NCI-H1092 treated with DMSO at 0.1 percent for 48 hours (cell line): ENCODE measurements at places on chromosomes 2 and 18.

DNA sequence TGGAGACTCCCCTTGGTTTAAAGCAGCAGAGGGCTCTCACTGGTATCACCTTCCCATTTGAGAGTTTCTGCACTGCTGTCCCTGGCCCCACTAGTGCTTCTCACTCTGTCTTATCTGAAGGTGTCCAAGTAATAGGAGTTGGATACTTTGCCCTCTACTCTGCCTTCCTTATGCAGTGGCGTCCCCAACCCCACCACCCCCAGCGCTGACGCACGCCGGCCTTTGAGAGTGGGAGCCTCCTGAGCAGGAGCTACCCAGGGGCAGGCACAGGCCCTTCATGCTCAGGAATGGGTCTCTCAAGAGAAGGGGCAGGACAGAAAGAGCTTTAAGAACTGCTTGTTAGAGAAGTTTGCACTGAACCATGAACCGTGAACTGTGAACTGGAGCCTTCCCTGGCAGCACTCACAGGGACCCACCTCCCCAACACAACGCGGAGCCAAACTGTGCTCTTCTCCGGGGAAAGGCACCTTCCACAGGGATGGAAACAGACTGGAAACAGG, 3.3 kb downstream of the CIB4 start:
- no peak for DNase-seq

DNA sequence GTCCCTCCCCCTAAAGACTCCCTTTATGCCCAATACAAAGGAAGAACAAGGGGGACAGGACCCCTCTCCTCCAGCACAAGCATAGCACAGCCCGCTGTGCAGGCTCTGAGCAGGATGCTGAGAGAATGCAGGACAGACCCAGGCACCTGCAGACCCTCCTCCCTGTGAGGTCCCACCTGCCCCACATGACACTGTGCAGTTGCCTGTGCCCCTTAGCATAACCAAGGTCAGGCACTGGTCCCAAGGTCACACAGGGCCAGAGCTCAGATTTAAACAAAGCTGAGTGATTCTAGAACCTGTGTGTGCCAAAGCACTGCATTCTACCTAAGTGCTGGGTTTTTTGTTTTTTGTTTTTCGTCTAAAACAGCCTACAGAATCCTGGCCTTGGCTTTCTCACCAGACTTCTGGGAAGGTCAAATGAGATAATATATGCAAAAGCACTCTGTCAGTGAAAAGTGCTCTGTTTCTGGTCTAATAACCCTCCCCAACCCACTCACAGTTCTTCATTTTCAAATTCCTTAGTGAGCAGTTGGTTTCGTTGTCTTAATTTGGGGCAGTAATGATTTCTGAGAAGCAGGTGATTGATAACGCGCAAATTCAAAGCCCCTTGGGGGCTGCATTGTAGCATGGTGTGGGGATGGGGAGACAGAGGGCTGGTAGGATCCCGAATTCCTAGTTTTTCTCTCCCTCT, 125.7 kb downstream of the KCTD1 start:
- DNase-seq = no peak

GRCh38 chr2:11527001-11527400, 6.8 kb upstream of the GREB1 start:
- DNase-seq = no peak

GRCh38 chr2:120429586-120430500, 83.9 kb downstream of the INHBB start:
- DNase-seq = no peak

- DNase-seq = no peak
Measured at GRCh38 chr2:118431586-118431985, 343.3 kb downstream of the INSIG2 start.

GRCh38 chr2:88874063-88874657, 182.7 kb downstream of the RPIA start:
- peak; percentile 40 for DNase-seq

GRCh38 chr2:190450363-190450762, 42.2 kb downstream of the MFSD6 start:
- no peak for DNase-seq

DNA sequence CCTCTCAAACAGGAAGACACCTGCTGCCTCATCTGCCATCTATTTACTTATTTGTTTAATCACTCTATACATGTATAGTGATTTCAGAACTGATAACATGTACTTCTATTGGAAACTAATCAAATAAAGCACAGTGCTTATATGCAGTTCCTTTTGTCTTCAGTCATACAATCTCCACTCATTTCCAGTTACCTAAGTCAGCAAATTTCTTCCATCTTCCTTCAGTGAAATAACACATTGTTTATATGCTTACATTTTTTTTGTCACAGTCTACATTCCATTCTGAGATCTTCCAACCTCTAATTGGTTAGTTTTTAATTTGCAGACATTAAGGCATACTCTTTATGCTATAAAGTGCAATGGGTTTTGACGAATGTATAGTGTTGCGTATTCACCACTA, 300.6 kb downstream of the NAPG start:
- no peak for DNase-seq

DNA sequence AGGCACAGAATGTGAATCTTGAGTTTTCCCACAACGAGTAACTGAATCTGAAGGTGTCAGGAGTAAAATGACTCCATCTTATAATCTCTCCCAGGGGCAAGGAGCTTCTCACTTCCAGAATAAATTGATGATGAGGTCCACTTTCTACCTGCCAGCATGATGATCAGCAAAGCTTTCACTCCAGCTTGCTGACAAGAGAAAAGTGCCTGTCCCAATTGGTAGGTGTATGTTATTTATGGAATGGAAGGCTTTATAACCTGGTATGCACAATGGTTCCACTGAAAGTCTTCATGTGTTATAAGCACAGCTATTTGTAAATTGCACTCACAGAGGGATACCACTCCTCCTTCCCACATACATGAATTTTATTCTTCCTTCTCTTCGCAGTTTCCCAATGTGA, 401.0 kb upstream of the UBE2E3 start:
- no peak for DNase-seq

DNA sequence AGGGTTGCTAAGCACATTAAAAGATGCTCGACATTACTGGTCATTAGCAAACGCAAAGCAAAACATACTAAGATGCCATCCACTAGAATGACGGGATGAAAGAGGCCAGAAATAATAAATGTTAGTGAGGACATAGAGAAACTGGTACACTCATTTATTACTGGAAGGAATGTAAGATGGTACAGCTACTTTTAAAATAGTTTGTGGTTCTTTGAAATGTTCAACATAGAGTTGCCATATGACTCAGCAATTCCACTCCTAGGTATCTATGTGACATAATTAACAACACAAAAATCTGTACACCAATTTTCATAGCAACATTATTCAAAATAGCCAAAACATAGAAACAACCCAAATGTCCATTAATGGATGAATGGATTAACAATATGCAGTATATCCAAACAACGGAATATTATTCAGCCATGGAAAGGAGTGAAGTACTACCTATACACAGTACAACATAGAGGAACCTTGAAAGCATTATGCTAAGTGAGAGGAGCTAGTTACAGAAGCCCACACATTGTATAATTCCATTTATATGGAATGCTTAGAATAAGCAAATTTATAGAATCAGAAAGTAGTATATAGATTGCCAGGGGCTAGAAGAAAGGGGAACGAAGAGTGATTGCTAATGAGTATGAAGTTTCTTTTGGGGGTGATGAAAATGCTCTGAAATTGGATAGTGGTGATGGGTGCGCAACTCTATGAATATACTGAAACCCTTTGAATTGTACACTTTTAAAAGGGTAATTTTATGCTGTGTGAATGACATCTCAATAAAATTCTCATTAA, 61.9 kb upstream of the IL1R1 start:
- DNase-seq = no peak

DNA sequence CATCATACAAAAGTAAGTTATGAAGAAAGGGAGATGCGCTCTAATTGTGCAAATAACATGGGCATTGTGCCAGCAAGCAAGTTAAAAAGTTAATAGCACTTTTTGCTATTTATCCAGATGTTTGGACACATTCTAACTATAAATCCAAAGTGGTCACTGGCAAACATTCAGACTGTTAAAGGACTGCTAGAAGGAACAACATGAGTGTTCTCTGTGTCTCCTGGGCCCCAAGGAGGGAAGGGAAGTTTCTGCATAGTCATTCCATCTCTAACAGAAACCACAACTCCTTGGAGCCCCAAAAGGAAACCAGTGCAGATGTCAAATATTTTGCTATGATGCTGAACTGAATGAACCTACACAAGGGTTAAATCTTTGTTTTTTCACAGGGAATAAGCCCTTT, 213.3 kb upstream of the HNRNPA3 start:
- no peak for DNase-seq

DNA sequence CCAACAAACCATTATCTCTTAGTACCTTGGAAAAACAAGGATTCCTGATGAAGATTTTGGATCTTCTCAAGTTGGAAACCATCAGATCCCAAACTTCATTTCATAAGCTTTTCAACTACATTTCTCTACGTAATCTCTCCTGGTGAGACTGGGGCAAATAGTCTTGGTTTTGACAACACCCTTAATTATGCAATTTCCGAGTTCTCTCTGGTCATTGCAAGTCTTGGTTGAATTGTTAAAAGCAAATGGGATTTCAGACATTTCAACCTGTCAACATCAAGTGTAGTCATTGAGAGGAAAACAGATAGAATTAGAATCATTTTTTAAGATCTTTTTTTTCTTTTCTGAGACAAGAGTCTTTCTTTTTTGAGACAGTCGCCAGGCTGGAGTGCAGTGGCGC, 26.2 kb downstream of the KLF7 start:
- DNase-seq = no peak

GRCh38 chr2:165203689-165204559, at the start of gene SCN3A:
TSS of gene SCN3A (minus strand) at chr2:165204050. CDS start at chr2:165176394, 27,656 bp downstream.
- peak; percentile 81 for DNase-seq

DNA sequence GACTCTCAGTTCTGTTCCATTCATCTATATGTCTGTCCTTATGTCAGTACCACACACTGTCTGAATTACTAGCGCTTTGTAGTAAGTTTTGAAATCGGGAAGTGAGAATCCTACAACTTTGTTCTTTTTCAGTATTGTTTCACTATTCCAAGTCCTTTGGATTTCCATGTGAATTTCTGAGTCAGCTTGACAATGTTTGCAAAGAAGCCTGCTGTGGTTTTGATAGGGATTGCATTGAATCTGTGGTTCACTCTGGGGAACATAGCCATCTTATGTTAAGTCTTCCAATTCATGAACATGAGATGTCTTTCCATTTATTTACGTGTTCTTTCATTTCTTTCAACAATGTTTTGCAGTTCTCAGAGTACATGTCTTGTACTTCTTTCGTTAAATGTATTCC, 15.0 kb downstream of the SLC3A1 start:
- DNase-seq = no peak

DNA sequence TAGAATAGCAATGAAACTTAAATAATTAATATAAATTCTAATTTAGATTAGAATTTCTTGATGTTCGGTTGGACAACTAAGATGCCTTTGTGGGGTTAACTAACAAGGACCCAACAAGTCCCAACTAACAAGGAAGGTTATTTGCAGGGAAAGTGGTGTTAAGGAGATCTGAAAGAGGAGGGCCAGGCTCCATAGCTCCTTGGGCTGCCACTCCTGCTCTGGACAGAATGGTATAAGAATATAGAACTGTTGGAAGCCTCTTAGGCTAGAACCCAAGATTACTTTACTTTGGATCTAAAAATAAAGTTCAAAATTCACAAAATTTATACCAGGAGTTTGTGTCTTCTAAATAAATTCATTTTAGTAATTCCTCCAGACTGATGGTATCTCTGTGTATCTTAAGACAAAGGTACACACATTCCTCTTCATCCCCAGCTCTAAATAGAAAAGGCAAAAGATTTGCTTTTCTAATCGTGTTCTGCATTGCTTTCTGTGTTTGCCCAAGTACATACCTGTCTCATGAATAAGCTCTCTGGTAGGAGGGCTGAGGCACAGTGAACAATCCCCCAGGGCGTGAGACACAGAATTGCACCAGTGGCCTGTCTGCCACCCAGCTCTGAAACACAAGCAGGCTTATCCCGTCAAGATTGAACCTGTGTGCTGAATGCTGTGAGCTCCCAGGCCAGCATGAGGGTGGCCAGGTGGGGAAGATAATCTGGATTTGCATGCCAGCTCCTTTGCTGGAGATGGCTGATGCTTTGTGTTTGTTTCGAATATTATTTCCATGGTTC, 176.0 kb downstream of the ACKR3 start:
- no peak for DNase-seq

GRCh38 chr2:85644909-85645308, 23.1 kb downstream of the SFTPB start:
- no peak for DNase-seq

DNA sequence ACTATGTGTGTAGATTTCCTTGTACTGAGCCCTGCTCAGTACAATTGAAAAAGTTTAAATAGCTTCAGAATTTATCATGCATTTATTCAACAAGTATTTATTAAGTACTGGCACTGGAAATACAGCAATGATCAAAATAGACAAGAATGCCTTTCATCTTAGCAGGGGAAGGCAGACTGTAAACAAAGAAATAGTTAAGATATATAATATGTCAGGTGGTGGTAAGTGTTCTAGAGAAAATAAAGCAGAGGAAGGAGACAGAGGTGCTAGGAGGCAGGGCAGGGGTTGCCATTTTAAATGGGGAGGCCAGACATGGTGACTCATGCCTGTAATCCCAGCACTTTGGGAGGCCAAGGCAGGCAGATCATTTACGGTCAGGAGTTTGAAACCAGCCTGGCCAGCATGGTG, 13.6 kb upstream of the LIPG start:
- DNase-seq = no peak

- no peak for DNase-seq
Measured at GRCh38 chr2:125634662-125635061, 1021.3 kb upstream of the GYPC start.

DNA sequence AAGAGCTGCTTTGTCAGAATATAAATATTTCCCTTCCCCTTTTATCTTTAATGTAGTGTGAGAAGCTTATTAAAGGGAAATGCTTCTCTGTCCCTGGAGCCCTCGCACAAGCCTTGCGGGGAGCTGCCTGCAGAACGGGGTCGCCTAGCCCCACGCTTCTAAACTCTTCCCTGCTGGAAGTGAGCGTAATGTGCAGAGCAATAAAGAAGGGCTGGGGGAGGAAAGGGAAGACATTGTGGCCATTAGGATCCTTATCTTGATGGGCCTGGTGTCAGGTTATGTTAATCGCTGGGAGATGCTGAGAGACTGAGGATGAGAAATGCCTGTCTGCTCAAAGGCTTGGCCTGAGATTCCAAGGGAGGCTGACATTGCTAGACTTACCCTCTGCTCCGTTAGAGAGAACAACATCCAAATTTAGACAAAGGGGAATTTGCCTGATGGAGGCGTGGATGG, 18.9 kb upstream of the FZD7 start:
- DNase-seq = no peak

GRCh38 chr2:142987044-142987443, 109.6 kb downstream of the KYNU start:
- DNase-seq = no peak

- no peak for DNase-seq
Measured at GRCh38 chr2:156511803-156512202, 75.6 kb downstream of the GPD2 start.

DNA sequence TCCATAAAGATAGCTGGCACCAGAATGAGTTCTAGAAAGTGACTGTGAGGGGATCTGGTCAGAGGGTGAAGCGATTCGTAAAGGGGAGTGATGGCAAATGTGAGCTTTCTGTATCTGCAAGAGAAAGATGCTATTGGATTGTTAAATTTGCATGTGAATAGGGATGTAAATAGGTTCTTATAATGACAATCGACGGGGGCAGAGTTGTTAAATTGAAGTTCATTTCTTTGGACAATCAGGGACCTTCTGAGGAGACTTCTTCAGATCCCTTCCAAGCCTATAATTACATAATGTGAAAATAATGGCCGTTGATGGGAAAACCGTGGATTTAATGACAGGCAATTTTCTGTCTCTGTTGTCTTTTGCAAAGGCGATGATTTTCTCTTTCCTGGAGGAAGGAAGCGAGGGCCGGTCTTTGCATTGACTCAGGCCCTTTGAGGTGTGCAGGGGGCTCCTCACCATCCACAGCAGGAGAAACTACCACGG, 52.2 kb upstream of the TMEM18 start:
- DNase-seq = no peak

- no peak for DNase-seq
Measured at GRCh38 chr2:212960336-212960735, 191.1 kb downstream of the IKZF2 start.
